Hippocampal formation (tissue), 2 donors: ENCODE measurements at places on chromosomes 2 and 18.

GRCh38 chr2:216283038-216283900 lies 89.0 kb downstream of the MARCHF4 start:
- no peak for DNase-seq

DNA sequence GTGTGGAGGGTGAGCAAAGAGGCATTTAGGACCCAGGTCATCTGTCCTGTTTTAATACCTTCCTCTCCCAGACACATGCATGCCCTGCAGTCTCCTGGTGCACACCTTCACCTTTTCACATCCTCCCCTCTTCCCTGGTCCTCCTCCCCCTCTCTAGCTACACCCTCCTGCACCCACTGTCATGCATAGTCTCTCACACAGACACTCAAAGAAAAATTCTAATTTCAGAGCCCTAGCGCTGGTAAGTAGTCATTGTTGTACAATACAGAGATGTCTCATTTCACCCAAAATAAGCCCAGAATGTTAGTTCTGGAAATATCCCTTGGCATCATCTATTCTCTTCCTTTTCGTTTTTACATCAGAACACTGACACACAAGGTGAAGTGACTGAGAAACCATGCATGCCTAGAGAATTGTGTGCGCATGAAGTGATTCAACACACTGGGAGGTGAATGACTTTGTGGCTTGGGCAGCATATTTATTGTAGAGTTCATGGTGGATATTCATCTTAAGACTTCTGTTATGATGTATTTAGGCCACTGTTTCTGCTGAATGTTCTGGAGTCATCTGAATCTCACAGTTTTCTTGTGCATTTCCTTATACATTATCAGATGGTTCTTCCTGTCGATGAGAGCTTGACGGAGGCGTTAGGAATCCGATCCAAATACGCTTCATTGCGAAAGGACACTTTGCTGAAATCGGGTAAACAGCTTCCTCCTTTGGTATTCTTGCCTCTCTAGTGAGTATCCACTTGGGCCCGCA lies 69.9 kb downstream of the COA5 start:
- no peak for DNase-seq

GRCh38 chr2:232600053-232600773 lies 33.2 kb upstream of the EFHD1 start:
- no peak for DNase-seq

DNA sequence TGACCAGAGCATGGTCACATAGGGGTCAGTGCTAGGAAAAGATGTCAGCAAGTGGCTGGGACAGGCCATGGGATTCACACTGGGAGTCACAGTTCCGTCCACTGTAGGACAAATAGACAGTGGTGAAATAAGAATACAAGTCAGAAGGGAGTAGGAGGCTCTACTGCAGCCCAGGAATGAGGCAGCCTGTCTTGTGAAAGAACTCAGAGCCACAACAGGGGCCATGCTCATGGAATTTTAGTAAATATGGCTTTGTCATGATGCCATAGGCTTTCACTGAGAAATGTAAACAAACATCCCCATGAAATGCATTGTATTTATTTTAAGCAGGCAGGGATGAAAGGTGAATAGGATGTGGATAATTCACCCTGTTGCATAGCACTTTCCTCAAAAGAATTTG lies 504.3 kb downstream of the SOX11 start:
- DNase-seq = no peak

- no peak for DNase-seq
Measured at GRCh38 chr2:64887565-64887964, 101.6 kb upstream of the SLC1A4 start.

- DNase-seq = no peak
Measured at GRCh38 chr2:88188748-88189147, 18.6 kb downstream of the THNSL2 start.

- DNase-seq = no peak
Measured at GRCh38 chr2:107418708-107419107, 408.0 kb upstream of the RGPD4 start.

- no peak for DNase-seq
Measured at GRCh38 chr2:149261692-149262091, 68.7 kb upstream of the LYPD6 start.

GRCh38 chr18:9762526-9762925 lies 54.4 kb downstream of the RAB31 start:
- DNase-seq = peak; percentile 42
